ENCODE measurements at places on chromosomes 2 and 18.

- no peak for DNase-seq
These were observed 66.7 kb downstream of the TNS1 start for GRCh38 chr2:217935901-217936684.

DNA sequence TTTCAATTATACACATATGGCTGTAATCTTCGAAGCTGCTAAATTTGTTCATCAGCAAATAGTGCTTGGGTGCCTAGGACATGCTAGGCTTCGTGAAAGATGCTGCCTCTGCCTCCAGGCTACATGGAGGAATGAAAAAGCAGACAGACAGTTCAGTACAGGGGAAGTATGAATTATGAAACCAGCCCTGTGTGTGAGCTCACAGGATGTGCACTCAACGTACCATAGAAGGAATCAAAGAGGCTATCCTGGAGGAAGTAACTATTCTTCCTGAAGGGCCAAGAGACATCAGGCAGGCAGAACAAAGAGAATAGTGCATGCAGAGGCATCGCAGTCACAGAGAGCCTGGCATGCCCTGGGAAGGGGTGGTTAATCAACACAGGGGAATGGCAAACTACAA, 61.4 kb downstream of the DYM start:
- DNase-seq = no peak

GRCh38 chr2:127361929-127362885, 25.6 kb downstream of the MAP3K2 start:
- DNase-seq = no peak

DNA sequence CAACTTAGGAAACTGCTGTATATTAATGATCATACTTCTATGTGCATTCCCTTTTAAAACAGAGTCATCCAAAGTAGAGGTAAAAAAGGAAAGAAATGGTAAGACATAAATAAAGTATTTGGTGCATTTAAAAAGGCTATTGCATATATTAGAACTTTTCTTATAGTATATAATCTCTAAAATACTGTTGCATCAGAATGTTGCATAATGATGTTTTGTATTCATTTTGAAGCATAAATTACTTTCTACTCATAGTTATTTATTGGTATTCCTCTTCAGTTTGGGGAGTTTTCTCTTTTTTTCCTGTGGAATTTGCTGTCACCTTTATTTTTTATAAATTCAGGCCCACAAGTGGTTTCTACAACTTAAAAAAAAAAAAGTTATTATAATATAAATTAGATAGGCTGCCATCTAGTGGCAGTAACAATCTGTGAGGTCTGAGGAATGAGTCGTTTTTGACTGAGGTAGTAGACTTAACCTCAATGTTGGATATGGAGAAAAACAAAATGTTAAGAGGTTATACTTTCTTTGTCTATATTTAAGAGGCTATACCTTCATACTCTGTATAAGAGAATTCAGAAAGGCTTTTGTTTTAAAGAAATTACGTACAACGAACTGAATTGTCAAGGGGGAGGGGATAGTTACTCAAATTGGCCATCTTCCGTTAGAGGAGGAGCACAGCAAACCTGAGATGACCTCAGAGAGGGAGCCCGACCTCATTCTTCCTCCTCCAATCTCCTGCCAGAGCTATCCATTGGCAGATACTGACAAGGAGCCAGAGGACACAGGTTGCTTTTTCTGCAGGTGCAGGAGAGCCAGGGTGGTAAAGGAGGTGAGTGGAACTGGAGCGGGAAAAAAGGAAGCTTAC, 23.8 kb downstream of the ANKAR start:
- DNase-seq = no peak

DNA sequence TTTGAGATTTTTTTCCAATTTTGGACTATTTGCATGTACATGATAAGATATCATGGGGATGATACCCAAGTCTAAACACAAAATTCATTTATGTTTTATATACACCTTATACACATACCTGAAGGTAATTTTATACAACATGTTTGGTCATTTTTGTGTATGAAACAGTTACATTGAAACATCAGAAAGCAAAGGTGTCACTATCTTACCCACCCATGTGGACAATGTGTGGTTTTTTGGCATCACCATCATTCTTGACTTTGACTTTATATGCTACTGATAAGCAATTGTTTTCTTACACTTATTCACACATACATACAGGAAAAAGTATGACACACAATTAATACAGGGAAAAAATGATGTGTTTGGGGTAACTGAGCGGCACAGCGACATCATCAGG, 51.0 kb upstream of the ACVR1 start:
- no peak for DNase-seq

- DNase-seq = no peak
These were observed 19.5 kb upstream of the SLC9A4 start for GRCh38 chr2:102453501-102453900.

- DNase-seq = no peak
These were observed 319.3 kb upstream of the MMADHC start for GRCh38 chr2:149906886-149907285.

DNA sequence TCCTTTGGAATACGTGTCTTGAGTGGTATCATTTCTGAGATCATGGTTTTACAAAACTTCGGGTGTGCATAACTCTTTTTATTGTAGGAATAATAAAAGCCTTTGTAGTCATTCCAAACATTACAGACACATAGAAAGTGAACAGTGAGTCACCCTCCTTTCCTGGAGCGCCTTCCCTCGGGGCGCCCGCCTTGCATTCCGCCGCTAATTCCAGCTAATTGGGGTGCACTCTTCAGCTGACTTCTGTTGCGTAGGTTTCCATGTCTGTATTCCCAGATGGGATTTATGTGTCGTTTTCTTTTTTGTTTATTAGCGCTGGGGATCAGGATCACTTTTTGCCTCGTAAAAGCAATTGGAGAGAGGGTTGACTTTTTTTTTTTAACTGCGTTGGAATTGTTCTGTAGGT, 18.7 kb downstream of the SH3BP4 start:
- no peak for DNase-seq

DNA sequence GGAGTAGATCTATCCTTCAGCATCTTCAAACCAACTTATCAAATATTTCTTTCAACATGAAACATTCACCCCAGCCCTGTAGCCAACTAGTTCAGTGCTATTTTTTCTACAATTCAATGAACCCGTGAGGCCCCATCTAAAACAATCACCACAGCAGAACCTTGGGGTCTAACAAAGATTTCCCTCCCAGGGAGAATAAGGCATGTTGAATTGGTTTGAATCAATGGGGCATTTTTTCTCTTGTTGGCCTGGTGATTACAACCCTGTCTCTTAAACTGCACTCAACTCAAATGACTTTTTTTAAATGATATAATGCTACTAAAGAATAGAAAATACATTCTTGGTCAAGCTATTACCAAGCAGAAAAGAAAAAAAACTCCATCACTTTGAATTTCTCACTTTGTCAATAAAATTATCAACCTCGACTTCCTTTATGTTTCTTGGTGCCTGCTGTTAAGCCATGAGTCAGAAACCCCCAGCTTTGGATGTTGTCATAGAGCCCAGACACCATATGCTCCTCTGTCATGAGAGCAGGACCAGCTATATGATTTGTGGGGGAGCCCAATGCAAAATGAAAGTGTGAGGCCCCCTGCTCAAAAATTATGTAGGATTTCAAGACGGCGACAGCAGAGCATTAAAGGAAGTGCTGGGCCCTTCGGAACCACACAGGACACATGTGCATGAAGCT, 282.4 kb downstream of the MEIS1 start:
- no peak for DNase-seq

DNA sequence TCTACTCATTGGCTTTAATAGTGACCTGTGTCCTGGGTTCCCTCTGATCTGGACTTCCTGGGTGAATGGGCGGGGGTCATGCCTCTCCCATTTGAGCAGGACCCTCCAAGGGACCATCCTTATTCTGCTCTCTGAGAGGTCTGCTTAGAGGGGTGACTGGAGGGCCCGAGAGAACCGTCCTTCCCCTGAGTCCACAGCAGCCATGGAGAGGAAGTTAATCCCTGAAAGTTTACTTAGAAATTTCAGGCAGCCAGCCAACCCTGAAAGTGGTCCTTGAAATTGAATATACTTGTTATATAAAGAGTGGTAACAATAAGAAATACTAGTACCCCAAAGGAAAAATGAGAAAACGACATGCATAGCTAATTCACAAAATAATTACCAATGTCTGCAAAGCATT, 226.1 kb downstream of the DYSF start:
- no peak for DNase-seq

DNA sequence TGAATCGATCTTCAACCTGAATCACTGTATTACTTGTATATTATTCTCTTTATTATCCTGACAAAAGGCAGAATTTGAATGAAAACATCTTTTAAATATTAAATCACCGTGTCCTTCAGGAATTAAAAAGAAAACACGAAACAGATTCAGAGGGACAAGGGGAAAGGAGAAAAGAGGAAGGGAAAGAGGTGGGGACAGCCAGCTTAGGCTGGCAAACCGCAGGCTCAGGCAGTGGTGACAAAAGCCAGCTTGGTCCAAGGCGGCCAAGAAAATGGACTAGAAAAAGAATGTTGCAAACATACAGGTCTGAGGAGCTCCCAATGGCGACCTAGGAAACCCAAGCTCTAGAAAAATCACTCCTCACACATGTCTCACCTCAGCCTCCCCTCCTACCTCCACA, 6.8 kb downstream of the B4GALT6 start:
- no peak for DNase-seq

DNA sequence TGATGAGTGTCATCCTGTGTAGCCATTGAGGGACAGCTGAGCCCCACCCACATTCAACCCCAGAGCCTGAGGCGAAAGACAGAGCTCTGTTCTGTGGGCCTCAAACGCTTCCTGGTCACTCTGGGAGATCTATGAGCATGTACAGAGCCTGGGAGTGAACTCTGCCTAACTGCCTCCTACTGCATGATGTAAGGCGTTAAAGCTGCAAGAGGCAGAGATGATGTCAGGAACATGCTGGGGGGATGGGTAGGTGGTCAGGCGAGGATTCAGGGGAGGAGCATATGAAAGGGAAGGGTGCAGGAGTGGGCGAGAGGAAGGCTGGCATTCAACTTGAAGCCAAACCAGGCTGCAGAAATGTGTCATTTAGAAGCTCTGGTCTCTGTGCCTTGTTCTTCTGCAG, 181.0 kb downstream of the TFCP2L1 start:
- no peak for DNase-seq

DNA sequence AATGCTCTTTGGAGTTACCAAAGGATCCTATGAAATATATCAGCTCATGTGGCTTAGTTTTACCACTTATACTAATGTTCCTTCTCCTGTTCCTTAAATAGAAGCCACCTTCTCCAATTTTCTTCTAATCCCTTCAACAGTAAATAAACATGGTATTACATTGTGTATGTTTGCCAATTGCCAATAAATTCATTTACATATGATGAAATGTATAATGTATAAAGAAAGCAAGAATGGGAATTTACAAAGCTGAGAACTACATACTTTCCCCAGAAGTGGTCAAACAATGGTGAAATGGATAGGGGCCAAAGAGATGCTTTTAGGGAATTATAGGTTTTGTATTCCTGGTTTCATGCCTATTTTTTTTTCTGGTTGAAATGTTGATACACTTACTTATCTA, 894.2 kb upstream of the CRIM1 start:
- no peak for DNase-seq

DNA sequence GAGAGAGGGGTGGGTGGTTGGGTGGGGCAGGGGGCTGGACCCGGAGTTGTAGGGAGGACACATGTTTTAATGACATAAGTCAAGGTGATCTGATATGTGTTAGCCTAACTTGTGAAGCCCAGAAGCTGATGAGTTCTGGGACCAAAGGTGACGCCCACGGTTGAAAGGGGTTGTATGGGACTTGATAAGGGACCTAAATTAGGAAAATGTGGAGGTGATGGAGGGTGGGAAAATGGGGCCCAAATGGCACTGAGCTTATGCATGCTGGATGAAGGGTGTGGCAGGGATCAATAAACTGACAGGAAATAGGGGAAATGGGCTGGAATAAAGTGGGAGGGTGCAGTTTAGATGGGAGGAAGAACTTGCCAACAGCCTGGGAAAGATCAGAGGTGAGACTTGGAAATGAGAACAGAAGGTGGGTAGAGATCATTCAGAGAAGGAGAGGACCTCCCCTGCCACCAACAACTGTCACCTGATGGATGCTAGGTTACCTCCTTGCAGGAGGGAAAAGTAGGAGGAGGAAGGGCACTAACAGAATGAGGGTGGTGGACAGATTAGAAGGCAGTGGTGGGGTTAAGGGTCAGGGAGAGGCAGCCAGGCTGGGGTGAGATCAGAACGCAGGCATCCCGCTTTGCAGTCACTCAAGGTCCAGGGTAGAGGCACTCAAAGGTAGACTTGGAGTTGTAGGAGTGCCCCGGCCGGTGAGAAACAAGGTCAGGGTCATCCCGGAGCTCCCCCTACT, 15.3 kb downstream of the WNT10A start:
- no peak for DNase-seq

GRCh38 chr2:3242747-3243369, 134.8 kb downstream of the EIPR1 start:
- DNase-seq = peak; percentile 14

GRCh38 chr2:217114117-217114516, 254.3 kb upstream of the TNP1 start:
- no peak for DNase-seq

GRCh38 chr2:130355578-130356431, at the start of gene PTPN18:
PTPN18 (plus strand) TSS chr2:130356056; CDS start chr2:130356108, 52 bp downstream.
- peak; percentile 40 for DNase-seq

- DNase-seq = no peak
These were observed 368.2 kb downstream of the EPHA4 start for GRCh38 chr2:221203856-221204255.

DNA sequence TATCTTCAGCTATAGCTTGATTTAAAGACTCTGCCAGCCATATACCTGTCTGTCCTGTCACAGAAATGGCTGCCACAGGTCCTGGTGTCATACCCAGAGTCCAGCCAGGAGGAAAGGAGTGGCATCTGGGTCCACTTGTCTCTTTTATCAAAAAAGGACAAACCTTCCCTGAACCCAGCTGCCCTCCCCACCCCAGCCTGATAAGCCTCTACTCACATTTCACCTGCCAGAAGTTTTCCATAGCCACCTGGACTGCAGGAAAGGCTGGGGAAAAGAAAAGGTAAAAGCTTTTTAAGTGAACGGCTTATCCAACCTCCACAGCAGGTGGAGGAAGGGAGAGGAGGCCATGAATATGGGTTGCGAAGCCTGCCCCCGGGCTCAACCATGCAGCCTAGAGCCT, 32.8 kb downstream of the TMEM163 start:
- no peak for DNase-seq

DNA sequence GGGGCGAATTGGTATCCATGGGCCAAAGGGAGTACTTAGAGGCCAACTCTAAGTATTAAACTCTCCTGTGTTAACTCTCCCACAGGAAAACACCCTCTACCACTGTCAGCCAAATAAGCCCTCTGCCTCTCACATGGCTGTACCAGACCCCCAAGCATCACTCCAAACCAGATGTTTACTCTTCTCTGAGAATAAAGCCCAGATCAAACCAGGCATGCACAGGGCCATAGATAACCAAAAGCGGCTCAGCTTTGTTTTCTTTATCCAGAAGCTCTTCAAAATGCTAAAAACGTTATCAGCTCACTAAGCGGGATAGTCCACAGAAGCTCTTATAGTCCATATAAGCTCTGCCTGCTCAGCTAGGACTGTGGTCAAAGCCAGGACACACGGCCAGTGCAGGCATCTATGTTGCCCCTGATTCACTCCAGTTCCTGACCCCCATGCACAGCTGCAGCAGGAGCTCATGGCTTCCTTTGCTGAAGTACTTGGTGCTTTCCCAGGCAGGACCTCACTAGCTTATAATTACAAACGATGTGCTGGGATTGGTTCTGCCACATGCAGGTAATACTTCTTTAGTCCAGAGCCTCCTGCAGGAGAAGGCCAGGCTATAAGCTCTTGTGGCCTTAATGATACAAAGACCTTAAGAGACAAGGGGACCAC, 21.0 kb upstream of the SEMA4C start:
- no peak for DNase-seq

- no peak for DNase-seq
These were observed 127.8 kb downstream of the TRIM43 start for GRCh38 chr2:95719473-95720060.

- DNase-seq = no peak
These were observed 4.0 kb upstream of the FAM124B start for GRCh38 chr2:224405841-224406370.
